ENCODE measurements at places on chromosomes 4 and X.

GRCh38 chr4:82561786-82562563, at the start of gene TMEM150C:
Gene TMEM150C (minus strand): TSS chr4:82561988. CDS start chr4:82504657, 57,331 bp downstream.
- DNase-seq = no peak

GRCh38 chrX:155216179-155216939, at the start of gene VBP1:
Gene VBP1 (plus strand): TSS chrX:155216460. CDS start chrX:155216483, 23 bp downstream.
- DNase-seq = peak; percentile 44

DNA sequence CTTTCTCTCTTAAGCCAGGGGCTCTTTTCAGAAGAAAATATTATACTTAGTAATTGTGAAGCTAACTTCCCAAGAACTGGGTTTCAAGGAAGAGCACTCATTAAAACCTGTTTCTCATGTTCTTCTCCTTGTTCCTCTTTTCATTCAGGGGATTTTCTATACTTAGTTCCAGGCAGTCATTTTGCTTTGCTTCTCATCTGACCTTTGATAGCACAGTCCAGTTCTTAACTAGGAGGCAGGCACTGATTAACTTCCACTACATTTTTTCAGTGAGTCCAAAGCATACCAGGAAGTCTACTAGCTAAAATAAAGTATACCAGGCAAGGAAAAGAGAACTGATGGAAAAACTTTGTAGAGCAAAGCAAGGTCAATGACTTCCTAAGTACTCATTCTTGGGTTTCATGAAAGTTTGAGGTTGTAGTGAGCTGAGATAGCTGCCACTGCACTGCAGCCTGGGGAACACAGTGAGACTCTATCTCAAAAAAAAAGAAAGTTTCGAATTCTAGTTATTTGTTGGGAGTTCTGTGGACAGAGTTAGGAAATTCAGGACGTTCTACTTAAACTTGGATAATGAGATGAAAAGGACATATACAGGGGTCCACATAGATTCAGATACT, 190.1 kb upstream of the HS3ST1 start:
- DNase-seq = no peak

DNA sequence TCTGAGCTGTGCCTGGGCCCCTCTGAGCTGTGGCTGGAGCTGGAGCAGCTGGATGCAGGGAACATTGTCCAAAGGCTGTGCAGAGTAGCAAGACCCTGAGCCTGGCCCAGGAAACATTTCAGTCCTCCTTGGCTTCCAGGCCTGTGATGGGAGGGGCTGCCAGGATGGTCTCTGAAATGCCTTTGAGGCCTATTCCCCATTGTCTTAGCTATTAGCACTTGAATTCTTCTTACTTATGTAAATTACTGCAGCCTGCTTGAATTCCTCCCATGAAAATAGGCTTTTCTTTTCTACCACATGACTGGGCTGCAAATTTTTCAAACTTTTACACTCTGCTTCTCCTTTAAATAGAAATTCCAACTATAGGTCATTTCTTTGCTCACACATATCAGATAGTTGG, 349.8 kb upstream of the KLHL4 start:
- no peak for DNase-seq

DNA sequence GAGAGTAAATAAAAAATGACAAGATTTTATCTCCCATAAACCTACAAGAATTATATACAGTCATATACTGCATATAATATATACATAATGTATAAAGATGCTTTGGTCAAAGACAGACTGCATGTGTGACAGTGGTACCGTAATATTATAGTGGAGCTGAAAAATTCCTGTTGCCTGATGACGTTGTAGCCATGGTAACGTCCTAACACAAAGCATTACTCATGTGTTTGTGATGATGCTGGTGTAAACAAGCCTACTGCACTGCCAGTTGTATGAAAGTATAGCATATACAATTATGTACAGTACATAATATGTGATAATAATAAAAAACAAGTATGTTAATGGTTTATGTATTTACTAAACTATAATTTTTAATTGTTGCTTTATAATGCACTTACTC, 245.2 kb upstream of the CENPE start:
- DNase-seq = no peak

GRCh38 chr4:76872556-76872955, 25.4 kb downstream of the SOWAHB start:
- DNase-seq = no peak

- DNase-seq = no peak
These were observed 686 bp downstream of the MTHFD2L start for GRCh38 chr4:74158466-74159142.

GRCh38 chr4:184727430-184727829, 6.5 kb downstream of the CENPU start:
- no peak for DNase-seq

GRCh38 chrX:42869659-42870476, 91.9 kb upstream of the PPP1R2C start:
- no peak for DNase-seq

DNA sequence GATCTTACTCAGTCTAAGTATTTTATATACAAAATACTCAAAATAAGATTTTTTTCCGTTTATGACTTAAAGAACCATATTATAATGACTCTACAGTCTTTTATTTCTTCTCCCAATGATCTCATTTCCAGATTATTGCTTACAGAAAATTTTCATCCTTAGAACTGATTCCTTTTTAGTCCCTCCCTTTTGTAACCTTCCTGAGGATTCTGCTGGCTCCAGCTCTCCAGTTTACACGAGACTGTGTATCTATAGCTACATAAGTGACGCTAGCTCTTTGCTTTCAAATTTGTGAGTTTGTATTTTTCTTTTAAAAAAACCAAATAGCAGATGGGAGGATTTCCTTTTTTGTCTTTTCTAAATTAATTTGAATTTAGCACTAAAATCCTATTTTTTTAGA, 24.0 kb downstream of the FHDC1 start:
- DNase-seq = no peak

GRCh38 chrX:154399527-154400368, 1.6 kb downstream of the RPL10 start:
- no peak for DNase-seq

- DNase-seq = no peak
These were observed at the start of gene TFDP3 for GRCh38 chrX:133218329-133218728. Gene TFDP3 (minus strand): TSS chrX:133218354. CDS start chrX:133218259, 95 bp downstream.

Data from stimulated activated CD8-positive, alpha-beta memory T cell treated with anti-CD3 and anti-CD28 coated beads, Interleukin-4, amount 100 ng/mL, for 1 hour (primary cell).